ENCODE measurements at places on chromosomes 13 and 19. TPM values are rescaled to one million over a fixed set of nuclear protein-coding genes. Genes with fewer than 3 reads are reported as not detected.

PRR36 gene
- total RNA-seq: 6.1 TPM

MEIOSIN gene
- total RNA-seq: 0.11 TPM

ERICH4 gene
- total RNA-seq: not detected

LILRA1 gene
- total RNA-seq: not detected

ICAM4 gene
- total RNA-seq: 23.4 TPM

MEIS3 gene
- total RNA-seq: 83.7 TPM

NXNL1 gene
- total RNA-seq: not detected

MCF2L gene
- total RNA-seq: 32.0 TPM

GRCh38 chr13:40586886-40587565 lies 79.4 kb downstream of the FOXO1 start:
- DNase-seq: peak; percentile 30
- no peak overlapping the region for H3K4me3 ChIP-seq
- H3K27me3 ChIP-seq: no peaks in the 10 kb centered on the region
- peaks cover 31% of the 10 kb centered on the region for H3K4me1 ChIP-seq
- no peaks in the 10 kb centered on the region for H3K36me3 ChIP-seq

DNA sequence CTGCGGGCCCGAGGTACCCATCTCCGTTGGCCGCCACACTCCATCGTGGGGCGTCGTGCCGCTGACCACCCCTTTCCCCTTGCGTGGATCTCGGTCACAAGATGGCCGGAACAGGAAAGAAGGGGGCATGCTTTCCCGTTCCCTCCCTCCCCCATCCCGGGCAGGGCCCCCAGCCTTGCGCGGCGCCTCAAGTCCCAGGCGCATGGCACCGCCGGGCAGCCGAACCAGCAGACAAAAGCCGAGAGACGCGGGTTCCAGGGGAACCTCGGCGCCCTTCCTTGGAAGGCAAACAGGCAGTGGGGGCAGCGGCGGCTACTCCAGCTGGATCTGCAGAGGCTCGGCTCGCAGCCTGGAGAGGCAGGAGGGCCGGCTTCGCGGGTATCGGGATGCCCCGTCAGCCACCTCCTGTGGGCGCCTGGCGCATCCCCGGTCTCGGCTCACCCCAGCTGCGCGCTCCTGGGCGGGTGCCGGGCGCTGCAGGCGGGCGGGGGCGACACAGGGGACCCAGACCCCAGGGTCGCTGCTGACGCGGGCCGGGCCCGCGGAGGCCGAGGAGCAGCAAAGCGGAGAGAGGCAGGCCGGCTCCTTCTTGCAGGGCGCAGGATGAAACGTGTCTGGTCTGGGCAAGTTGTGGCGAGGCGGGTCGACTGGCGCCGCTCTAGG lies 439 bp downstream of the DZIP1 start:
- peak overlapping the region; percentile 47 for H3K4me3 ChIP-seq
- H3K4me1 ChIP-seq: peaks cover 10% of the 10 kb centered on the region
- DNase-seq: peak; percentile 58
- H3K36me3 ChIP-seq: peaks cover under 1% of the 10 kb centered on the region
- H3K27ac ChIP-seq: peak overlapping the region; percentile 24

- H3K36me3 ChIP-seq: no peaks in the 10 kb centered on the region
- H3K27me3 ChIP-seq: no peaks in the 10 kb centered on the region
- H3K4me3 ChIP-seq: no peak overlapping the region
- DNase-seq: no peak
Observed at GRCh38 chr13:113917594-113918371, 53.9 kb upstream of the GAS6 start.

DNA sequence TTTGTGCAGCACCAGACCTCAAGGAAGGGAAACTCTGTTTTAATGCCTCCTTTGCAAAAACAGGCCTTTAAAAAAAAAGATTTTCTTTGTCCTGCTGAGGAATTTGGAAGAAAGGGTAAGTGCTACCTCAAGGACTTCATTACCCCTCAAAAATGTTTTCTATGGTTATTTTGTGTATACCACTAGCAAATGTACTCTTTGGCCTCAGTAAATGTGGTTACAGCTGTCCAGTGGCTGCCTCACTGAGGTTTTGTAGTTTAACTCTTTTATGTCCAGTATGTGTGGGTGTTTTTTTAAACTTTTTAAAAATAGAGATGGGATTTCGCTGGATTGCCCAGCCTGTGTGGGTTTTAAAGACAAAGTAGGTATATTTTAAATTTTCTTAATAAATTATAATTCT lies 42.2 kb upstream of the TSC22D1 start:
- no peak for DNase-seq
- H3K27ac ChIP-seq: no peak overlapping the region
- no peaks in the 10 kb centered on the region for H3K36me3 ChIP-seq
- no peaks in the 10 kb centered on the region for H3K27me3 ChIP-seq
- H3K4me1 ChIP-seq: no peaks in the 10 kb centered on the region

GRCh38 chr19:47418692-47419029 lies 666 bp downstream of the MEIS3 start:
- no peak for DNase-seq
- peak overlapping the region; percentile 67 for H3K4me3 ChIP-seq
- peaks cover 6% of the 10 kb centered on the region for H3K36me3 ChIP-seq
- no peak overlapping the region for H3K27ac ChIP-seq
- H3K27me3 ChIP-seq: peaks cover 23% of the 10 kb centered on the region

GRCh38 chr13:53847502-53847901 lies 818.9 kb downstream of the OLFM4 start:
- H3K27me3 ChIP-seq: no peaks in the 10 kb centered on the region
- H3K4me1 ChIP-seq: no peaks in the 10 kb centered on the region
- H3K4me3 ChIP-seq: no peak overlapping the region
- H3K36me3 ChIP-seq: no peaks in the 10 kb centered on the region

- no peak overlapping the region for H3K27ac ChIP-seq
- DNase-seq: no peak
- no peak overlapping the region for H3K4me3 ChIP-seq
- peaks cover 71% of the 10 kb centered on the region for H3K36me3 ChIP-seq
Observed at GRCh38 chr19:47357788-47358680, 8.9 kb downstream of the DHX34 start.

- no peak overlapping the region for H3K27ac ChIP-seq
- no peak overlapping the region for H3K4me3 ChIP-seq
- H3K4me1 ChIP-seq: no peaks in the 10 kb centered on the region
- peaks cover 31% of the 10 kb centered on the region for H3K27me3 ChIP-seq
Observed at GRCh38 chr13:25473864-25474263, 102.1 kb downstream of the ATP8A2 start.

DNA sequence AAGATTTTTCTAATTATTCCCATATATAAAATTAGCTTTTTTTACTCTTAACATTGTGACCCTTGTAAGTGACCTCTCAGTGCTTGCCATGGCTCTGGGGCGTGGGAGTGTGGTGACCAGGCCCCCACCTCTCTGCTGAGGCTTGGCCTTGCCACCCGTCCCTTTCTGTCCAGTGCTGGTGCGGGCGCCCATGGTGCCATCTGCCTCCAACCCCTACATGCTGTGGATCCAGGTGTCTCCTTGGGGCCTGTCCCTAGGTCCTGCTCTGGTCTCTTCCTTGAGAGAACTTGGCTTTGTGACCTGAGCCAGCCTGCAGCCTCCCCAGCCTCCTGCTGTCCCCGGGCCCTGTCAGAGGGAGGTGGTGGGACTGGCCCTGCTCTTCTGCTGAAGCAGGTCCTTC lies 27.4 kb downstream of the TFDP1 start:
- no peak overlapping the region for H3K27ac ChIP-seq
- peaks cover 5% of the 10 kb centered on the region for H3K4me1 ChIP-seq
- DNase-seq: no peak
- no peak overlapping the region for H3K4me3 ChIP-seq
- H3K27me3 ChIP-seq: no peaks in the 10 kb centered on the region
- peaks cover 6% of the 10 kb centered on the region for H3K36me3 ChIP-seq

- H3K27ac ChIP-seq: no peak overlapping the region
- no peaks in the 10 kb centered on the region for H3K4me1 ChIP-seq
- no peaks in the 10 kb centered on the region for H3K27me3 ChIP-seq
- no peaks in the 10 kb centered on the region for H3K36me3 ChIP-seq
Observed at GRCh38 chr13:21834521-21834920, 163.6 kb downstream of the FGF9 start.

DNA sequence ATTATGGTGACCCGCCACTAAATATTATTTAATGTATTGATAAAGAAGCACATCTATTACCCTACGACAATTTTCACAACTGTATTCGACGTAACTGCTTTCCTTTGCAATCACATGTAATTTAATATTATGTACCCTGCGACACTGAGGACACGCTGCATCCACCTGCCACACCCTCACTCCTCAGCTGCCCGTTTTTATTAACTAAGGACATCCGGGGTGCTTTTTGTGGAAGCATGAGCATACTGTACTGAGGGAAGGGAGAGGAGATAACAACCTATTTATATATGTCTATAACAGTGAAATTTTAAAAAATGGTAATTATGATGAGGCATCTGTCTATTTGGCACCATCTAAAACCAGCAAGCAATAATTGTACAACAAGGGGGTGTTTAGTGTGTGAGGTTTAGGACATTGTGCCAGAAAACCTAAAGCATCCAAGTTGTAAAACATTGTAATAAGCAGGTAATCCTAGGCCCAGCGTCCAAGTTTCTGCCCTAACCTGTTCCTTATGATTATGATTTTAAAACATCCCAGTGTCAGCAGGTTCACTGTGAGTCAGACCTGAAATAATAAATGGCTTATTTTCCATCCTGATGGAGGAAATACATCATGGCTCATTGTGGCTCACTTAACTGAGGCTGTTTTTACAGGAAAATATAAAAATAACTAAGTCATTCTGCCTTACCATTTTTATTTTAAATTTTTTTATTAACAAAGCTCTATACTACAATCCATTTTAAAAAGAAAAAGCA lies 56.3 kb downstream of the FOXO1 start:
- H3K27ac ChIP-seq: no peak overlapping the region
- H3K4me3 ChIP-seq: no peak overlapping the region
- peaks cover 37% of the 10 kb centered on the region for H3K4me1 ChIP-seq
- no peak for DNase-seq

- peaks cover 3% of the 10 kb centered on the region for H3K36me3 ChIP-seq
- peak; percentile 62 for DNase-seq
- H3K4me3 ChIP-seq: no peak overlapping the region
- no peak overlapping the region for H3K27ac ChIP-seq
- H3K4me1 ChIP-seq: no peaks in the 10 kb centered on the region
- H3K27me3 ChIP-seq: no peaks in the 10 kb centered on the region
Observed at GRCh38 chr19:11191273-11191755, 6.0 kb downstream of the KANK2 start.

DNA sequence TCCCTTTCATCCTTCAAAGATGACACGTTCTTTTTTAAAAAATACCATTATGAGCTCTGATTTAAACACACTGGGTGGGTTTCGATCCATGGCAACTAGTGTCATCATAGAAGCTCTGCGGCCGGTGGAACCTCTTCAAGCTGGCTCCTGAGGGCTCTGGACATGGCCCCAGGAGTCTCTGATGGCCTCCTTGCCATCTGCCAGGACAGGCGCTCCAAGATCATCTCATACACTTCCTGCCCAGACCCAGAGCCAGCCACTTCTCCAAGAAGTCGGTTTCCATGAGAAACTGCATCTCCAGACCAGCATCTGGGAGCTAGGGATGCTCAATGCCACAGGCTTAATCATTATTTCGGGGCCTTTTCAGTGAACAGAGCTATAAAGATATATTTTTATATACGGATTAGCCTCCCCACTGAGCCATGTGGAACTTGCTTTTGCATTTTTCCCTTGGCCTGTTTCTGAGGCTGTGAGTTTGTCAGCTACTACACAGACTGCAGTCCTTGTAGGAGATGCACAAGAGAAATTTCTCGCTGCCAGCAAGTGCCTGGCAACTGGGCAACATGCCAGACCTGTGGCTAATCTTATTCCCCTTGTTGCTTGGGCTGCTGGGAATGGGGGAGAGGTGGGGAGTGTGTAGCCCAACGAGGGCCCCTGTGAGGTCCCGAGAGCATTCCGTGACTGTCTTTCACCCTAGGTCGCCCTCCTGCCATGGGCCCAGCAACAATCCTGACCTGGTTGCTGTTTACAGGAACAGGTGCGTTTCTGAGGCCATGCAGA lies 15.9 kb downstream of the SUGP1 start:
- no peak overlapping the region for H3K4me3 ChIP-seq
- no peaks in the 10 kb centered on the region for H3K4me1 ChIP-seq
- H3K27me3 ChIP-seq: no peaks in the 10 kb centered on the region
- no peak overlapping the region for H3K27ac ChIP-seq

GRCh38 chr13:36105726-36106125 lies 25.5 kb downstream of the DCLK1 start:
- no peak for DNase-seq
- no peaks in the 10 kb centered on the region for H3K4me1 ChIP-seq
- no peak overlapping the region for H3K4me3 ChIP-seq
- H3K27ac ChIP-seq: no peak overlapping the region

GRCh38 chr19:39237200-39238184 lies 7.3 kb downstream of the IFNL3 start:
- no peak for DNase-seq
- H3K27ac ChIP-seq: no peak overlapping the region
- no peaks in the 10 kb centered on the region for H3K36me3 ChIP-seq
- no peak overlapping the region for H3K4me3 ChIP-seq
- H3K27me3 ChIP-seq: peaks cover 8% of the 10 kb centered on the region

GRCh38 chr13:98909016-98909415 lies 68.8 kb downstream of the DOCK9 start:
- DNase-seq: no peak
- peaks cover 31% of the 10 kb centered on the region for H3K4me1 ChIP-seq
- no peak overlapping the region for H3K27ac ChIP-seq
- no peaks in the 10 kb centered on the region for H3K36me3 ChIP-seq
- H3K27me3 ChIP-seq: no peaks in the 10 kb centered on the region

All from cardiac muscle cell (in vitro differentiated cells and primary cell).